ENCODE measurements at places on chromosomes 6 and 20. TPM values are rescaled to one million over a fixed set of nuclear protein-coding genes. Genes with fewer than 3 reads are reported as not detected.

SYTL3 gene
- total RNA-seq = 11.8 TPM

LRRN4 gene
- total RNA-seq = not detected

AURKA gene
- 70.8 TPM for total RNA-seq

GRCh38 chr6:108228416-108228815 is 32.4 kb downstream of the SNX3 start:
- no peak for DNase-seq

GRCh38 chr6:16669227-16669626 is 92.0 kb downstream of the ATXN1 start:
- peak; percentile 84 for DNase-seq

DNA sequence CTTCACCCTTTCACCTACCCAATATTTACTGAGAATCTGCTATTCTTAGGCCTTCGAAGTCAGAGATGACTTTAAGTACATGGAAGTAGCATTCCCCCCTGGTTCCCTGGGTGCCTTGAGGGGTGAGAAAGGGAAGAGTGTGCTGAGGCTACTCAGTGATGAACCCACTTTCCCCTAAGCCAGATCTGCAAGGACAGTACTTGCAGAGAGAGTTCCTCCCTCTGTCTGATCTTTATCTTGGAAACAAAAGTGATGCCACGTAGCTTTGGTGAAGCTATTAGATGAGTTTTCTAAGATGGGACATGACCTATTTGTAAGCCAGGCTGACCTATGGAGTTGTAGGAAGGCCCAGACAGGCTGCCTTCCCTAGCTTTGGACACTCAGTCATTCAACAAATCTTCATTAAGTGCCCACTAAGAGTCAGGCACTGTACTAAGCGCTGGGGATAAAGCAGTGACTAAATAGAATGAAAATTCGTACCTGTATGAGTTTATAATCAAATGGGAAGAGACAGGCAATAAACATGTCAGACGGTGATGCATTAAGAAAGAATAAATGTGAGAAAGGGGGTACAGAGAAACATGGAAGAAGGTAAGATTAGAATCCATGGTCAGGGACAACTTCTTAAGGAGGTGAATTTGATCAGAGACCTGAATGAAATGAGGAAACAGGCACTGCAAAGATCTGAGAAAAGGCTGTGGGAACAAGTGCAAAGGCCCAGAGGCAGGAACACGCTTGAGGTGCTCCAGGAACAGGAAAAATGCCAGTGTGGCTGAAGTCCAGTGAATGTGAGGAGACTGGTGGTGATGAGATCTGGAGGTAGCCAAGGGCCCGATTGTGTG is 42.2 kb downstream of the BCL2L1 start:
- no peak for DNase-seq

Data from GM23248 (cell line).